NCI-H1436 treated with DMSO at 0.1 percent for 48 hours (cell line): ENCODE measurements at places on chromosomes 16 and 17.

- no peak for DNase-seq
Measured at GRCh38 chr16:882256-882655, 81.7 kb upstream of the GNG13 start.

DNA sequence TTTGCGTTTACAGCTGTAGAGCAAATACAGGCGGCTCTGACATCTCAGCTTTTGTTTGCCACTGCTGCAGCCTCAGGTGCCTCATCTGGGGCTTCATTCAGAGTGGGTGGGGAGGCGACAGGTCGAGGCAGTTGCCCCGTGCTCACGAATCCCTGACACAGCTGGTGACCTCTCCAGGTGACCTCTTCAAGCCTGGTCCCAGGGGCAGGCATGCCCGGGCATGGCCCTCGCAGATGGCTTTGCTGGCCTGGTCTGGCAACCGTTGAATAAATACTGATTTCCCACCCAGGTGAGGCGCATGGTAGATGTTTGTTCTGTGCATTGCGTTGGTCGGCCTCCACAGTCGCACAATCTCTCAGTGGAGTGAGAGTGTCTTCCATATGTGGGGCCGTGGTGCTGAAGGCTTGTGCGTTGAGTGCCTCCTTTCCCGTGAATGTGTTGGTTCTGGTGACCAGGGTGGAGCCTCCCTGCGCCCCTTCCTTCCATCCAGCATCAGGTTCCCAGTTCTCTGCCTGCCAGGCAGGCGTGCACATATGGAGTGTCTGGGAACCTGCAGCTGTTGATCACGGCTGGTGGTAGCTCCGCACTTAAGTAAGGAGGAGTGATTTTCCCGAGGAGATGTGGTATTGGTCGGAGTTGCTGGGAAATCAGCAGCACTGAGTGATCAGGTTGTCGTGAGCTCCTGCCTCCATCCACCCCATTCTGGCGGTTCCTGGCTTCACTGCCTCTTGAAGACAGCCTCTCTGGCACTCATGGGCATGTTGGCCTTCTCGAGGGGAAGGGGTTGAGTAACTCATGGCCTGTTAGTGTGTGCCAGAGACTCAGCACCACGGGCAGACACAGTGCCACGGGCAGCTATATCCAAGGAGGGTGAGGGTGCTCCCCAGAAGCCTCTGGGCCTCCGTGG is 149.7 kb downstream of the RPTOR start:
- no peak for DNase-seq

- no peak for DNase-seq
Measured at GRCh38 chr16:4826980-4827379, 20.1 kb downstream of the GLYR1 start.

GRCh38 chr17:76083536-76084182 is 4.7 kb downstream of the ZACN start:
- DNase-seq: no peak

DNA sequence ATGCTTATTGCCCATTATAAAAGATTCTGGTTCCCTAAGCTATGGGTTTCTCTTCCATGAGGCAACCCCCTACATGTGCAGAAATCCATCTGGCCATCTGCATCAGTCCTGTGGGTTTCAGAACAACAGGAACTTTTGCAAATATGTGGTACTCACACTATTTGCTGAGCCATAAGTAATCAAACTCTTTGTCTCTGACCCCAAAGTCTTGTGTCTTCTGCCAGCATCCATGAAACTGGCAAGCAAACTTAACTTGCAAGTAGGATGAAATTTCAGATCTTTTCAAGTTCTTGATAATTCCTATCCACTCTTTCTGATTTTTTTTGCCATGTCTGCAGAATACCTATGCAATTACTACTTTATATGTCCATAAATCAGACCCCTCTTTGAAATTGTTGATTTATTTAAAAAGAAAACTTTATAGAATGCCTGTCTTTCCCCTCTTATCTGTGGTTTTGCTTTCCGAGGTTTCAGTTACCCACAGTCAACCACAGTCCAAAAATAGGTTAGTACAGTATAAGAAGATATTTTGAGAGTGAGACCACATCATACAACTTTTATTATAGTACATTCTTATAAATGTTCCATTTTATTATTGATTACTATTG is 158.4 kb upstream of the IRX3 start:
- DNase-seq: no peak

- DNase-seq: no peak
Measured at GRCh38 chr16:83351846-83352245, 455.9 kb upstream of the HSBP1 start.

- no peak for DNase-seq
Measured at GRCh38 chr16:88045820-88046303, 94.6 kb downstream of the BANP start.

DNA sequence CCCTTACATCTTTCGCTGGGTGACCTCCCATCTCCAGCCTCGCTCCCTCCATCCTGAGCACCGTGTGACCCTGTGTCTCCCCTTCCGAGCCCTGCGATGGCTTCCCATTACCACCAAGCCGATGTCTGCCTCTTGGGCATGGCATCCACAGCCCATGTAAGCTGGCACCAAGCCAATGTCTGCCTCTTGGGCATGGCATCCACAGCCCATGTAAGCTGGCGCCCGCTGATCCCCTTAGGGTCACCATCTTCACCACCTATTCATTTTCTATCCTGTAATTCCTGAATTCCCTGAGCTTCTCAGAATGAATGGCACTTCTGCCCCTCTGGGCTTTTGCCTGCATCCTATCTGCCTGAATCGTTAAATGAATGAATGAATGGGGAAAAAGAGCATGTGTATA is 478.2 kb upstream of the CCL2 start:
- DNase-seq: no peak

DNA sequence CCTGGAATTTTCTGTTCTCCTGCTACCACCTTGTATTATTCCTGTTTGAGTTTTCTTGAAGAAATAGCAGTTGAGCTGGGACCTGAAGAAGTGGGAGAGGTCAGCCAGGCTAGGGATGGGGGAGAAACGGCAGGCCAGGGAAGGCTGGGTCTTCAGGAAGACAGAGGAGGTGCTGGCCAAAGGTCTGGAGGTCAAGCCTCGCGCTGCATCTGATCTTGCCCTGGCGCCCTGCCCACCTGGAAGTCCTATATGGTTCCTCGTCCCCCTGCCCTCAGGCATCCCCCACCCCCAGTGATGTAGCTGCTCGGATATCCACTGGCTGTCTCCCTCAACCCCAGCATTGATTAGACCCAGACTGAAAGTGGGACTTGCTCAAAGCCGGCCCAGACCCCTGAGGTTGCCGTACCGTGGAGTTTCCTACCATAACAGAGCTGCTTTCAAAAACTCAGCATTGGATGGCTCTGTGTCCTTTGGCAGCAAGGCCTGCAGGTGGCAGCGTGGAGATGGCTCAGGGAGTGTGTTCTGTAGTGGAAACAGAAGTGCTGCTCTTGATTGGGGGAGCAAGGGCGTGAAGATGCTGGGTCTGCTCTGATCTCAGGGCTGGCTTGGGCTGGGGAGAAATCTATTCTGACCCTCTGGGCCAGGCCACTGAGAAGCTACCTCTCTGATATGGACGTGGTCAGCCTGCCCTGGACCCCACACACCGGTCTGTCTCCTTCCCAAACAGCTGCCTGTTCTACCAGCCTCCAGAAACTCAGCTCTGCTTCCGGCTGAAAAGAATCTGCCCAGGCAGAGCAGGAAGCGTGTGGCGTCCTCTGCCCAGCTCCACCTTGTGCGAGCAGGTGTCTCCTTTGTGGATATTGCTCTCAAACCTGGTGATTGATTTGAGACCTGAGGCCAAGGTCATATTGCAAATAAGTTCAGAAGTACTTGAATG is 107.0 kb upstream of the CACNG5 start:
- peak; percentile 28 for DNase-seq

DNA sequence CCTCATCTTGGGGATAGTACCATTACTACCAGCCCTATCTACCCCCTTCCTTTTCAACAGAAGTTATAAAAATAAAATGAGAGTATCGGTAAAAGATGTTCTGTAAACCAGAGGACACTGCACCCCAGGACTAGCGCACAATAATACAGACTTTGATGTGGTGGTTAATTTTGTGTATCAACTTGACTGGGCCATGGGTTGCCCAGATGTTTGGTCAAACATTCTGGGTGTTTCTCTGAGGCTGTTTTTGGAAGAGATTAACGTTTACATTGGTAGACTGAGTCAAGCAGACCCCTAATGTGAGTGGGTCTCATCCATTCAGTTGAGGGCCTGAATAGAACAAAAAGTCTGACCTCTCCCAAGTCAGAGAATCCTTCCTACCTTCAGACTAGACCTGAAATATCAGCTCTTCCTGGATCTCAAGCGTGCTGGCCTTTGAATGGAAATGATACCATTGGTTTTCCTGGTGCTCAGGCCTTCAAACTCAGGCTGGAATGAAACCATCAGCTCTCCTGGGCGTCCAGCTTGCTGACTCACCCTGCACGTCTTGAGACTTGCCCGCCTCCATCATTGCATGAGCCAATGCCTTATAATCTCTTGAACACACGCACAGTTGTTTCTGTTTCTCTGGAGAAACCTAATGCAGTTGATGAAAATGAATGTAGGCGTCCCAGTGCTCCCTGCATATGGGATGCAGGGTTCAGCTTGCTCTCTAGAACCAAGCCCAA is 10.1 kb downstream of the MRM1 start:
- DNase-seq: no peak

DNA sequence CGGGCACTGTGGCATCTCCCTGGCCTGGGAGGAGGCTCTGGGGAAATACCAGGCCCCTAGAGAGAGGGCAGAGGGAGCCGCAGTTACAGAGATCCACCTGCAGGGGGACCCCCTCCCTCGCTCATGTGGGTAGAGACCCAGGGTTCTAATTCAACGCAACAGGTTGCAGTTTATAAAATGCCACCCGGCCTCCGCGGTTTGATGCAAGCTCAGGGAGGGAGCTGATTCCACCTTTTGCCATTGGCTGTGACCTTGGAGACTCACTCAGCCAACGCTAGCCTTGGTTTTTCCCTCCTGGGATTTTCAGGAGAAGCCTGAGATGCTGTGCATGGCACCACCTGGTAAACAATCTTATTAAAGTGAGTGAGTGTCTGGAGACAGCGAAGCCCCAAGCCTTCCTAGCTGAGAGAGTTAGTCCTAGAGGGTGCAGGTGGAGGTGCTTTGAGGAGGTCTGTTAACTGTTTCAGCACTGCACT is 12.1 kb downstream of the TTLL6 start:
- DNase-seq: no peak

- DNase-seq: no peak
Measured at GRCh38 chr17:78719630-78720298, 62.3 kb downstream of the CYTH1 start.

GRCh38 chr16:86018487-86018886 is 119.5 kb downstream of the IRF8 start:
- DNase-seq: no peak
